ENCODE measurements at places on chromosomes 2 and 18. TPM values are rescaled to one million over a fixed set of nuclear protein-coding genes. Genes with fewer than 3 reads are reported as not detected.

Gene C2orf92
- 14.7 TPM for polyA plus RNA-seq

Gene AQP12B
- 10.6 TPM for polyA plus RNA-seq

Gene TXNDC2
- polyA plus RNA-seq = 0.03 TPM

Gene ANKRD30BL
- 0.09 TPM for polyA plus RNA-seq

Gene CD8B2
- 0.42 TPM for polyA plus RNA-seq

Gene PLB1
- 3.2 TPM for polyA plus RNA-seq
